Stimulated activated naive CD4-positive, alpha-beta T cell (primary cell): ENCODE measurements at places on chromosomes 11 and 22.

- no peak for DNase-seq
Measured at GRCh38 chr11:117883063-117883462, 6.6 kb upstream of the FXYD6 start.

- no peak for DNase-seq
Measured at GRCh38 chr11:100010393-100010792, 676.7 kb upstream of the ARHGAP42 start.

DNA sequence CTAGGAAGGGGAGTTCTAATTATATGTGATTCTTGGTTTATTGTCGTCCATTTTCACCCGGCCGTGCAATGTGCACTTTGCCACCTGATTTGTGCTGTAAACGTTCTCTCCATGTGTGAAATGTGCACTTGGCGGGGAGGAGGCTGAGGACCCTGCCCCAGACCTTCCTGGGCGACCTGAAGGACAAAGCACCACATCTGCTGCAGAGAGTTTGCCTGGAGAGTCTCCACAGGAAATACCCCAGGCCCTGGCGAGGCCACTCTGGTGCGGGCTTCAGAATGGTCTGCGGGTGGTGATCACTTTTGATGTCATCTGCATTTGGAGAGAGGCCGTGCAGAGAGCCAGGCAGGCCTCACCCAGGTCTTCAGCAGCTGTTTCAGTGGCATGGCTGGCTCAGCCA, 224.7 kb downstream of the BRD1 start:
- no peak for DNase-seq

DNA sequence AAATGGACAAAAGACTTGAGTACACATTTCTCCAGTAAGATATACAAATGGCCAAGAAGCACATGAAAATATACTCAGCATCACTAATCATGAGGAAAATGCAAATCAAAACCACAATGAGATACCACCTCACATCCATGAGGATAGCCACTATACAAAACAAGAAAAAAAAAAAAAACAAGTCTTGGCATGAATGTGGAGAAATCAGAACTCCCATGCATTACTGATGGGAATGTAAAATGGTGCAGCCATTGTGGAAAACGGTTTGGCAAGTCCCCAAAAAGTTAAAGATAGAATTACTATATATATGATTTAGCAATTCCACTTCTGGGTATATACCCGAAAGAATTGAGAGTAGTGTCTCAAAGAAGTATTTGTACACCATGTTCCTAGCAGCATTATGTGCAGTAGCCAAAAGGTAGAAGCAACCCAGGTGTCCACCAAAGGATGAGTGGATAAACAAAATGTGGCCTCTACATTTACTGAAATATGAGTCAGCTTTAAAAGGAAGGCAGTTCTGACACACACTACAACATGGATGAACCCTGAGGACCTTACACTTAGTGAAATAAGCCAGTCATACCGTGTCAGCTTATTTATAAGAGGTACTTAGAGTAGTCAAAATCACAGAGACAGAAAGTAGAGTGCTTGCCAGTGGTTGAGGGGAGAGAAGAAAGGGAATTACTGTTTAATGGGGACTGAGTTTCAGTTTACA, 146.3 kb downstream of the WNT7B start:
- DNase-seq = no peak

DNA sequence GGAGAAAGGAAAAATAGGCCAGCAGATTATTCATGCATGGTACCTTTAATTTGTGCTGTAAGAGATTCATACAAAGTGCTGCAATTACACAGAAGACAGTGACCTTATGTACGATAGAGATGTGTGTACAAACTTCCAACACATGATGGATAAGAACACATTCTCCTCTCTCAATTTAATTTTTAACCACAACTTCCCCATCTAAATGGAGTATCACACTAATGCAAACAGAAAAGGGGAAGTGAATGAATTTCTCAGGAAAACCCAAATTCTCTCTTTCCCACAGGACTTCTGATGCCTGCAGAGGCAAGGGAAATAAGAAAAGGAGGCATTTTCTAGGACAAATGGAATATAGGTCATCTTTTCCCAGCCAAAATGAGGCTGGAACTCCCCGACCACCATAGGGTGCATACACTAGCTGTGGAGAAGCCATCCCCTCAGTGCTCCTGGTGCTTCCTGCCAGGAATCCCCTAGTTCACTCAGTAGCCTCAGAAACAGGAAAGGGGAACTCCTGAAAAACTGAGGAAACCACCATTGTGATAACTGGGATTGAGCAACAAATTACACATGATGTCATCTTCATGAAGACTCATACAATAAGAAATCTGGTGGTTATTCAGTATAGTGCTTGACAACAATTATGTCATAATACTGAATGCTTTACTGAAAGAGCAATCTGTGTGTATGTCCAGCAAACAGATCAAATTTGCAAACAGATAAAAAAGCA, 22.4 kb downstream of the MMP10 start:
- no peak for DNase-seq

- DNase-seq = no peak
Measured at GRCh38 chr11:36500315-36500721, 9.8 kb downstream of the TRAF6 start.

GRCh38 chr11:106904826-106905225, 113.5 kb downstream of the GUCY1A2 start:
- no peak for DNase-seq

- no peak for DNase-seq
Measured at GRCh38 chr11:10456519-10456918, 1.5 kb downstream of the AMPD3 start.

DNA sequence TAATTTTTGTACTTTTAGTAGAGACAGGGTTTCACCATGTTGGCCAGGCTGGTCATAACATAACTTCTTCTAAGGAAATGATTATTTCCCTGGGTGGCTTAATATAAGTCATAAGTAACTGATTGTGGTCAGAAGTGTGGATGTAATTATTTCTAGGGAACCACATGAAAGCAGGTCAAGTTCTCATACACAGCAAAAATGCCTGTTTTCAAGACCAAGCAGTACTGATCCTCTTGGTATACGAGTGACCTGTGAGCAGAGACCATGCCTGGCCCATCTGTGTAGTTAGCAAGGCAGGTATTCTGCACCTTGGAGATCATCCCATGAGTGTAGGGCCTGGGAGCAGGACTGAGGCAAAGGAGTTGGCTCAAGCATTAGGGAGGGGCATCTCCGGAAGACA, 32.5 kb upstream of the NUCB2 start:
- DNase-seq = no peak

DNA sequence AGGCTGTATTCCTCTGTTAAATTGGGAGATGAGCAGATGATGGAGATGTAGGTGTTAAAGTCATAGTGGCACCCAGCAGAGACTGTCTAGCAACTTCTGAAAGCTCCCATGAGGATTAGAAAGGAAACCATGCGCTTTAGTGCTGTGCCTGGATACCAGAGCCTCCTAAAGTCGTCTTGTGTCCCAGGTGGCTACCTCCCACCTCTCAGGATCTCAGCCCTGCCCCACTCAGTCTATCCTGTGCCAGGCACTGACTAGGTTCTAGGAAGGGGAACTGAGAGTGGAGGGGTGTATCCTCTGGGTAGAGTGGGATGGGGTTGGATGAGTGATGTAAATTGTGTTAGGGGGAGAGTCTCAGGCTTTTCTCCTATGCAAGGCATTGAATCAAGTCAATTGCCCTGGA, 60.2 kb downstream of the KIAA1671 start:
- DNase-seq = no peak

DNA sequence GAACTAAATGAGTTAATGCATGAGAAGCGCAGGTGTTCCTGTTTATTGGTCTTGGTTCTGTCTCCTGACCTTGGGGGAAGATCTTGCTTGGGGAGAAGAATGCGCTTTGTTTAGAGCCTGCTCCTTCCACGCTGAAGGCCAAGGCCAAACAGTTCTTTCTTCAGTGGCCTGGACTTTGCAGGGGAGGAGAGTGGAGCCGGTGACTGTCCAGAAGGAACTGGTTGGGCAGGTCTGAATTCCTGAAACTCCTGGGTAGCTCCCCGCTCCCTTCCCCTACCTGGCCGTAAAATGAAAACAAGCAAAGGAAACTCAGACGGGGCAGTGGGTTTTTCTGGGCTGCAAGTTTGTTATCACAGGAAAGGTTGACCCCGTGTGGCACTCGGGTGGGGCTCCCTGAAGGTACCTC, 3.6 kb downstream of the ARHGAP8 start:
- no peak for DNase-seq

- DNase-seq = no peak
Measured at GRCh38 chr11:121207485-121208115, 85.0 kb upstream of the SC5D start.
